ENCODE measurements at places on chromosomes 3 and 15.

DNA sequence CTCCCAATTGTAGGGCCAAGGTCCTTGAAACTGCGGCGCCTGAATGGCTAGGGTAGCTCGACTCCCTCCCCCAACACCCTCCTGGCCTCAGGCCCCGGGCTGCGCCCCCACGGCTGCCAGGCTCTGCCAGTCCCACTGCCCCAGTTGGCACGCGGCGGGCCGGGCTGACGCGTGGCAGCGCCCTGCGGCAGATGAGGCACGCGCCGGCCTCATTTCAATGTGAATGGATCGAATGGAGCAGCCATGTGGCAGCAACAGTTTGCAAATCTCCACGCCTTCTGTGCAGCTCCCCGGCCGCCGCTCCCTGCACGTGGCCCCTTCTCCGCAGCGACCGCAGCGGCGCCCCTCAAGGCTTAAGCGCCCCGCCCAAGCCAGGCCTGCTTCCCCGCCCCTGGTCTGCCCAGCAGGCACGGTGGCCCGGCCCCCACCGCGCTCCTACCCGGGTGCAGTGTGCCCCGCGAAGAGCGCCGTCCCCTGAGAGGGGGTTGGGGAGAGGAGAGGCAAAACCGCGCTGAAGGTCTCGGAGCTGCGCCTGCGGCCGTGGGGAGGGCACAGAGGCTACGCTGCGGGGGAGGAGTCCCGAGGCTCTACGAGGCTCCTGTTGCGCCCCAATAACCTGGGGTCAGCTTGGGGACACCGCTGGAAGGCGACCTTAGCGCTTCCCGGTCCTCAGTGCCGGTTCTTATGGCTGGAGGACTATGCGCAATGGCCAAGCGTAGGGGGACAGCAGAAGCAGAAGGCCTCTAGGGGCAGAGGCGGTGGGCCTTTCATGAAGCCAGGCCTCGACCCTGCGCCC, 3.1 kb upstream of the DLL4 start:
- DNase-seq, result no peak

GRCh38 chr3:41434781-41435180, 235.5 kb downstream of the CTNNB1 start:
- no peak for DNase-seq

- DNase-seq, result no peak
Measured at GRCh38 chr3:139695426-139696313, 17.9 kb upstream of the NMNAT3 start.

- DNase-seq, result no peak
Measured at GRCh38 chr3:150682824-150683223, 20.9 kb downstream of the ERICH6 start.

- peak; percentile 75 for DNase-seq
Measured at GRCh38 chr3:15815696-15816095, 17.9 kb upstream of the ANKRD28 start.

DNA sequence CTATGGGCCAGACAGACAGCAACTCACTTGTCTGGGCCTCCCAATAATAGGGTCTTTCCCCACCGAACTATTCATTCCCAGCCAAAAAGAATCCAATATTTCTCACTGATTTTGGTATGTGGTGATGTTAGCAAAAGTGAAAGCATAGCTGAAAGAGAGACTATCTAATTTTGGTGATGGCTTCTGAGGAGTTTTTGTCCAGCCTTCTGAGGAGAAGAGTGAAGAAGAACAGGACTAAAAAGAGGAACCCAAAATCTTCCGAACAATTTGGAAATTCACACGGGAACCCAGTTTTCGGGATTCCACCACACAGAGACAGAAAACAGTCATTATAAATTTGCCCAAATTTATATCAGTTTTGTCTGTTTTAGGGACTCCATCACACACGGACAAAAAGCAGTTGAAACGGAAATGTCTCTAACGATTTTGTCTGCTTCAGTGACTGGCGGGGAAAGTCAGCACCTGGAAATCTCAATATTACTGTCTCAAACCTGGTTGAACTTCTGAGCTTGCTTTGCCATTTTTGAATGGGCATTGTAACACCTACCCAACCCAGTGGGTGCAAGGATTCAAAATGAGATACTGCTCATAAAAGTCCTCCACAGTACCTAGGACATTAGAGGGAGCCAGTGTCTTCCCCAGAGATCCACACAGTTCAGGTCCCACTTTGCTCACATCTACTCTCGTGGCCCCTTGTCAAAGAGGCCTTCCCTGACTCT, 9.1 kb downstream of the CD80 start:
- DNase-seq, result no peak

GRCh38 chr3:146313746-146314111, 62.8 kb upstream of the PLSCR4 start:
- DNase-seq, result no peak

DNA sequence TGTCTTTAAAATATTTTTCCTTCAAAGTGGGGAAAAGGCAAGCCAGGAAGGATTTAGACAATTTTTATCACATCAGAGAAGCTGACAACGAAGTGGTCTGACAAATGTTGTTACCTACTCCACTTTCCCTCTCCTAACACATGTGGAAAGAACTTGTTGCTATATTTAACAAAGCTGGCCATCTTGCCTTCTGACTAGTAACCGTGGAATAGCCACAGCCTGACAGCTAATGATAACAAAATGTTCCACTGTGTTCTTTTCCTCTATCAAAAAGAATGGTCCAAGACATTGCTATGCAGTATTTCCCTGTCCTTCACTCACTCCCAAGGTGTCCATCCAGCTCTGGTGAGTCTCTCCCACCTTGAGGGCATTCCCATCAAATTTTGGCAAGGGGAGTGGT, 481.4 kb upstream of the THBS1 start:
- DNase-seq, result no peak

DNA sequence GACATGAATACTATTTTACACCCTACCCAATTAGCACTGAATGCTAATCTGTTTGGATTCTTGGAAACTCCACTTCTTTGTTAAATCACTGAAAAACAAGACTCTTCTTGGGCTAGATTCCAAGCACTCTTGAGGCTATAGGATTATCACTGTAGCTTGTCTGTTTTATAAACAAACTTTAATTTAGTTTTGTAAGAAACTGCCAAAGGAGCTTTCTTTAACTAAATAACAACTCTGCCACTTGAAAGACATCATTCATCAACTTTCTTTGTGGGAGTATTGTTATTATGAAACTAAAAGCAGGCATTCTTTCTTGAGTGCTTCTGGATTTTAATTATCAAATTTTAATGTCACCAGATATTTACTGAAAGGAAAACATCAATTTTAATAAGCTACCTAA, 24.1 kb downstream of the CBLB start:
- no peak for DNase-seq

DNA sequence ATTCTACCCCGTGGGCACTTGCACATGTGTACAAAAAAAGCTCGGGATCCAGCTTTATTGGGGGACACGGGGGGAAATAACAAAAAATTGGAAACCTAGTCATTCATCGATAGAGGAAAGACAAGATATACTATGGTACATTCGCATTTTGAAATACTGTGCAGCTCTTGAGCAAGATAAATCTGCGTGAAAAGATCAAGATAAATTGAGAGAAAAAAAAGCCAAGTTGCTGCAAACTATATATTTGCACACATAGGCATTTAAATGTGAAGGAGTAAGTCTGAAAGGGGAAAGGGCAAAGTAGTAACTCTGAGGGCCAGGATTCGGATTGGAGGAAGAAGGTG, 620 bp upstream of the UBR1 start:
- no peak for DNase-seq
